ENCODE measurements at places on chromosomes 1 and 21.

DNA sequence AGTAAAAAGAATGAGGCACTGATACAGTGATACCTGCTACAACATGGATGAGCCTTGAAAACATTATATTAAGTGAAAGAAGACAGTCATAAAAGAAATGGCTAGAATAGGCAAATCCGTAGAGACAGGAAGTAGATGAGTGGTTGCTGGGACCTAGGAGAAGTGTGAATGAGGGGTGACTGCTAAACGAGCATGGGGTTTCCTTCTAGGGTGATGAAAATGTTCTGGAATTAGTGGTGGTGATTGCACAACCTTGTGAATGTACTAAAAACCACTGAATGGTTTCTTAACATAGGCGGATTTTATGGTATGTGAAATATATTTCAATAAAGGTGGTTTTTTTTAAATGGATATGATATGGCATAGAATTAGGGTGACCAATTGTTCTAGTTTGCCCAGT, 12.6 kb upstream of the SERINC2 start:
- peak; percentile 56 for DNase-seq

DNA sequence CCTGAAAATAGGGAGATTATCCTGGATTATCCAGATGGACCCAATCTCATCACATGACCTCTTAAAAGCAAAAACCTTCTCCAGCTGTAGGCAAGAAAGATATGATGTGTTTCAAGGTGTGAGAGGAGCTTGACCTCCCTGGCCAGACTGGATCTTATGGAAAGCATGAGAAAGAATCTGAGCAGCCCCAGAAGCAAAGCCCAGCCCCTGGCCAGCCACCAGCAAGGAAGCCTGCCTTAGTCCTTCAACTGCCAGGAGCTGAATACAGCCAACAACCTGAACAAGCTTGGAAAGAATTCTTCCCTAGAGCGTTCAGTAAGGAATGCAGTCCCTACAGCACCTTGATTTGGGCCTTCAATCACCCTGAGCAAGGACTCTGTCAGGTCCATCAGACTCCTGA, 375.0 kb upstream of the CHRM3 start:
- no peak for DNase-seq

DNA sequence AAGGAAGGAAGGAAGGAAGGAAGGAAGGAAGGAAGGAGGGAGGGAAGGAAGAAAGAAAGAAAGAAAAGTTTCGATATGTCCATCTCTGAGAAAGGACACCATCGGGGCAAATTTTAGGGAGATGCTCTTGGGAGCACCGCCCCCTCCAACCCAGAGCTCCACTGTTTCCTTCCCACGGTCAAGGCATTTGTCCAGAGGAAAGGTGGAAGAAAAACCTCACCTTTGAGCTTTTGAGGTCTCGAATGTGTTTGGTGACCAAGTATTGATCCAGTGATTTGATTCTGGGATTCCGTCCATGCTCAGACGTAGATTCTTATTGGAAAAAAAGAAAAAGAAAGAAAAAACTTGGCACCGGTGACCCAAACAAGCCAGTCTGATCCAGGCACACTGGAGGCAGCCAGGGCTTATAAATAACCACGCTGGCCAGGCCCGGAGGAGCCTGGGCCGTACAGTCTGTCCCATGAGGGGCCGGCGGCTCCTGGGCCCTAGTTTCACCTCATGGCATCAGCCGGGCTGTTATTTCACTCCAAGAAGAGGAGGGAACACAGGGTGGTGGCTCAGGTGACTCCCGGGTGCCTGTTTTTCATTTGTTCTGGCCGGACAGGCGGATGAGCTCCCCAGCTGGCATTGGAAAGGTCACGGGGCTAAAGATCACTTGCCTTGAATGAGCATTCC, 36.1 kb upstream of the SLC25A33 start:
- no peak for DNase-seq

- DNase-seq, result no peak
These were observed 2.9 kb upstream of the OLIG1 start for GRCh38 chr21:33067043-33067442.

GRCh38 chr1:110668549-110668948, 6.2 kb downstream of the KCNA3 start:
- peak; percentile 21 for DNase-seq

DNA sequence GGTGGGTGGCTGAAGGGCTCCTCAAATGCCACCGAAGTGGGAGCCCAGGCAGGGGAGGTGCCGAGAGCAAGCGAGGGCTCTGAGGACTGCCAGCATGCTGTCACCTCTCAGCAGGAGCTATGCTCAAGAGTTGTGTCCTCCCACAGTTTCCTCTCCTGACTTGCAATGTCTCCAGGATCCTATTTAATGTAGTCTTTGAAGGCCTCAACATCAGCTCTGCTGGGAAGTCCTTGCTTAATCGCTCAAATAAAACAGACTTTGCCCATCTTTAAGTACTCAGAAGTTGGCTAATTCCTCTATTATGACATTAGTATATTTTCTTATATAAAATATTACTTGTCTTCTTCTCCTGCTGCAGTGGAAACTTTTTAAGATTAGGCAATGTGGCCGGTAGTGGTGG, 154.2 kb upstream of the NRIP1 start:
- no peak for DNase-seq

DNA sequence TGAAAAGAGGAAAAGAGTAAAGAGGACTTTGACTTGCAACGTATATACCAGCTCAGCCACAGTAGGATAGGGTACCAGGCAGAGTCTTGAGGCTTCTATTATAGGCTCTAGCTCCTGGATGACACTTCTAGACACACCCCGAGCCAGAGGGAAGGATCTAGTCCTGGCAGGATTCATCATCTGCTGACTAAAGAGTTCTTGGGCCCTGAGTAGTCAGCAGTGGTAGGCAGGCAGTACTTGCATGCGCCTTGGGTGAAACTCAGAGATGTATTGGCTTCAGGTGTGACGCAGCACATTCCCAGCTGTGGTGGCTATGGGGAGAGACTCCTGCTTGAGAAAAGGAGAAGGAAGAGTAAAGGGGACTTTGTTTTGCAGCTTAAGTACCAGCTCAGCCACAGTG, 162.3 kb upstream of the APP start:
- DNase-seq, result no peak

GRCh38 chr1:241401156-241401555, 44.2 kb upstream of the RGS7 start:
- peak; percentile 5 for DNase-seq

- no peak for DNase-seq
These were observed 715.3 kb upstream of the CXADR start for GRCh38 chr21:16797540-16797939.

DNA sequence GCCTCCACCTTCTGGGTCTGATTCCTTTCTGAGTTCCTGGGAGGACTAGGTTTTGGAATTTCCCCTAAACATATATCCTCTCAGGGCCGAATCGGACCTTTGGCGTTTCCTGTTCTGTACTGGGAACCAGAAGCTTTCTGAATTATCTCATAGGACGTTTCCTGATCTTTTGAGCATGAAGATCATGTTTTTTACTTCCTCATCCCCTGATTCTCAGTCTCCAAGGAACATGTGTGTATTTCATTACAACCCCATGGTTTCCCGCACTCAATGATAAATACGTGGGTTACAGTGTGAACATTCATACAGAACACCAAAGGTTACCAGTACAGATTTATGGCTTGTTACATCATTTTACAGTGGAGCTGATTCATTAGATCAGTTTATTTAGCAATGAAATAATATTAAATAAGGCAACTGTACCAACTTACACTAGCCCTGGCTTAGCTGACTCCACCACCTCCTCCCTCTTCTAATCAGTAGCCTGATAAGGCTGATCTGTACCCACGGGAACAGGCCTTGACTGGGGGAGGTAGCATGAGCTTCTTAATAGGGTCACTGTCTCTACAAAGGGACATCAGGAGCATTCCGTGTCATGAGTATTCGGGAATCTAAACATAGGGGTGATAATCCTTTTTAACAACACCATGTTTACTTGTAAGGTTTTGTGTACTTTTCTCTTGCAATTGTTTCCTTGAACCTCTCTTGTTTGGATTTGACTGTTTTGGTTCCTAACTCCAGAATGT, 57.8 kb upstream of the ERRFI1 start:
- peak; percentile 84 for DNase-seq

- DNase-seq, result no peak
These were observed 1447.8 kb upstream of the PRMT6 start for GRCh38 chr1:105608713-105609112.

DNA sequence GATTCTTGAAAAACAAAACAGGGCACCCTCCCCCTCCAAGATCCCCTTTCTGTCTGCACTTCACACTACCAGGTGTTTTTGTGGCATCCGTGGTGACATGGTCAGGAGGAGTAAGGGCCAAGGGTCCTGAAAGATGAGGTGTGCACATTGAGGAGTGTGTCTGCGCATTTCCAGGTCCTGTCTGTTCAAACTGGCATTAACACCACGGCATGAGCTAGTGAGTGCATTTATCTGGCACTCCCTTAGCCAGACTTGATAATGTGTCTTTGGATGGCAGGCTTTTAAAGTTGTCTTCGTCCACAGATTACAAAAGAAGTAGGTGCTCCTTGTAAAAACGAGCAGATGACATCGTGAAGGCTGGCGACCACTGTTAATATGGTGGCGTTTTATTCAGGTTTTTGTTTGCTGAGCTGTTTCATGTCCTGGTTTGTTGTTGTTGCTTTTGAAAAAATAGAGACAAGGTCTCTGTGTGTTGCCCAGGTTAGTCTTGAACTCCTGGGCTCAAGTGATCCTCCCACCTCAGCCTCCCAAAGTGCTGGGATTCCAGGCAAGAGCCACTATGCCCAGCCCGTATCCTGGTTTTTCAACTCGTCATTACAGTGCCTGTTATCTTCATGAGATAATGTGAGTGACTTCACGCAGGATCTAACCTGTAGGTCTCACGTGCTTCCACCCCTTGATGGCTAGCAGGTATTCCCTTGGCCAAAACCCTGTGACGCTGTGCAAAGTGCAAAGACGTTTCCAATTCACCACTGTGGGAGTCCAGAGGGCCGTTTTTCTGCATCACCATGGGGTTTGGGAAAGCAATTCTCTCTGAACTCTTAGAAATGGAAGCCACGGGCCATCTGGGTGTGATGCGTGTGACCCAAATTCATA, 4.2 kb downstream of the TMEM51 start:
- no peak for DNase-seq
